ENCODE measurements at places on chromosomes 5 and 9.

DNA sequence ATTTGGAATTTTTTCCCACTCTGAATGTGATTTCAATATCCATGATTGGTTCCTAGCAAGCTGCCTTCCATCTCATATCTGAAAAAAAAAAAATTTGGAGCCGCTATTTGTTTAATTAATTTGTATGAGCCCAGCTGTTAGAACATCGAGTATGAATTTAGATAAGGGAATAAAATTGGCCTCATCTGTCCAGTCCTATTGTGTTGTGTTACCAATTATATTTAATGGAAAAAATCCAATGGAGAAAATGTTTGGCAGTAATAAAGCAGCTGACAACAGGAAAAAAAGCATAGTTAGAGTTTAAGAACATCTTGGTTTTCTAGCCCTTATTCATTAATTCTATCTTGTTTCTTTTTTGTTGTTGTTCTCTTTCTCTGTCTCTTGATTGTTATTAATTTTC is 735.6 kb upstream of the RIOK2 start:
- DNase-seq: no peak

- DNase-seq: no peak
Measured at GRCh38 chr9:136565086-136565714, 19.4 kb upstream of the NOTCH1 start.

- peak; percentile 40 for DNase-seq
Measured at GRCh38 chr9:7536310-7536939, 263.2 kb downstream of the DMAC1 start.

DNA sequence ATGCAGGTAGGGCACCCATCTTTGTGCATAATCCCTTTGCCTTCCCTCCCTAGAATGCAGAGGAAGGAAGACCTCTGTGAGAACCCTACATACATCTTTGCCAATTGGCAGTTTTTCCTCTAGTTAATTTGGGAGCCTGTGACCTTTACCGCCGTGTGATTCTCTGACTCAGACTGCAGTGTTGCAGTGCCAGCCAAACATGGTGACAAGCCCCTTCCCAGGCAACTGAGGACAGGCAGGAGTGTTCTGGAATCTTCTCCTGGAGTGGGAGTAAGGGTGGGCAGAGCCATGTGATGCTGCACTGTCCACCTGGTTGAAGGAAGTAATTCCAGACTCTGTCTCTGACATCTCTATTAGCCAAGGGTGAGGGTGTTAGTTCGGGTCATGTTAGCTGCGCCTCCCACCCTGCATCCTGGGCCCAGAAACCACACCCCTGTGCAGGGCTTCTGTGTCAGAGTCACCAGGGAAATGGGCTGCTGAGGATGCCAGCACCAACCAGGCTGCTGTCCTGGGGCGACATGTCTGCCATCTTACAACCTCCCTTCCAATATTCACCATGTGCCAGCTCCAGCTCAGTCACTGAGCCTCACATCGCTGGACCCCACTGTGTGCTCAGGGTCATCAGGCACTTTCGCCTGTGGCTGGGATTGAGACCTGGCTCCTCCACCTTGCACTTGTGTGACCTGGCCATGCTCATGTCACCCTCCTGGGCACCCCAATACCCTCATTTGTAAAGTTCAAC is 21.8 kb downstream of the KCNIP1 start:
- DNase-seq: no peak

- DNase-seq: no peak
Measured at GRCh38 chr5:119368238-119368630, 12.4 kb downstream of the TNFAIP8 start.

DNA sequence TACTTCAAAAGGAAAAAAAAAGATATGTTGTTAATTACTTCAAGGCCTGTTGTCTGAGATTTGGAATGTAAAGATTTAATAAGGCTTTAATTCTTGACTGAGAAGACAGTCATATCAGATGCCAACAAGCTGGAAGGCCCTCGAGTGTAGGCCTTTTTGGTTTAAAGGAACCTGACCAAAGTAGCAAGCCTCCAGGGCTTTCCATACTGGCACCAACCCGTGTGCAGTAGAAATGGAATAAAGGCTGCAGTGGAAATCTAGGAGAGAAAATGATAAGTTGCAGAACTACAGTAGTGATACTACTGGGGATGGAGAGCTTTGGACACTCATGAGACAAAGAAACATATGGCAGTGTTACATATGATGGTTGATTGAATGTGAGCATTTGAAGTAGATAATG is 358.0 kb downstream of the TAF11L14 start:
- DNase-seq: no peak

GRCh38 chr5:107523029-107523680 is 147.6 kb downstream of the EFNA5 start:
- no peak for DNase-seq

- DNase-seq: no peak
Measured at GRCh38 chr5:97844797-97845196, 661.8 kb upstream of the RIOK2 start.

- DNase-seq: no peak
Measured at GRCh38 chr5:60257596-60258271, 364.2 kb upstream of the PDE4D start.

DNA sequence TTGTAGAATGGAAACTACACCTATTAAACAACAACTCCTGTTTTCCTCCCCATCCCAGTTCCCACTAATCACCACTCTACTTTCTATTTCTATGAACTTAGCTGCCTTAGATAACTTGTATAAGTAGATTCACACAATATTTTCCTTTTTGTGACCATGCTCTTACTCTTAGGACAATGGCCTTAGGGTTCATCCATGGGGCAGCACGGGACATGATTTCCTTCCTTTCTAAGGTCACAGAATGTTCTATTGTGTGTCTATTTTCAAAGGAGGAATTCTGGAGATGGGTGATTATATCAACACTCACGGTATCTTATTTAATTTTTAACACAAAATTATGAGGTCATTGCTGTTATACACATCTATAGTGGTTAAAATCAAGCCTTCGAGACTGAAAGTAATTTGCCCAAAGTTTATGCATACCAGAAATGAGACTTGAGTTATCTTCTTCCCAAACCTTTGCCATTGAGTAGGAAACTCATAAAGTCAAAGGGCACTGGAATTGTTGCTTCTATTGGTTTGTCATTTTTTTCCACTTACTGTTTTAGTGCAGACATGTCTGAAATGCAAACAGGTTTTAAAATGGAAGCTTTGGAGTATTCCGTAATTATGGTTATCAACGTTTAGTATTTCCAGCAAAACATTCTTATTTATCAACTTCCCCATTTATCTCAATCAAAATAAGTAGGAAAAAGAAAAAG is 23.6 kb downstream of the CTSL start:
- DNase-seq: no peak

GRCh38 chr9:87370049-87370685 is 127.5 kb upstream of the DAPK1 start:
- no peak for DNase-seq
